ENCODE measurements at places on chromosomes 7 and 10.

- DNase-seq: no peak
These were observed 1189.6 kb downstream of the SORCS1 start for GRCh38 chr10:105974803-105975456.

GRCh38 chr7:38187794-38188440 lies 9.9 kb downstream of the STARD3NL start:
- no peak for DNase-seq

DNA sequence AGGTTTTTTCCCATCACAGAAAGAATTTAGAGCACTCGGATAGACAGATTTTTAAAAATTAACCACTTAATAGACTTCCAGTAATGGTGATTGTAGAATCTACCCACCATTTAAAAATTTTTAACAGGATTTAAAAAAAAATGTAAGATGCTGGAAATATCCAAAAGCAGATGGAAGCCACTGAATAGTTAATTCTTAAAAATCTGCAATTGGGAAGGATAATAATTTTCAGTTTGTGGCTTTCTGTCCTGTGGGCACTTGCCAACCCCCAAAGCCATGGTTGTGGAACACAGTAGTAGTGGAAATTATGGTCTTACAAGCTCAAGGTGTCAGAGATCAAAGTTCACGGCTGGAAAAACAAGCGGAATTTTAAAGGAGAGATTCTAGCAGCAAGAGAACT lies 101.0 kb upstream of the SP4 start:
- DNase-seq: no peak

DNA sequence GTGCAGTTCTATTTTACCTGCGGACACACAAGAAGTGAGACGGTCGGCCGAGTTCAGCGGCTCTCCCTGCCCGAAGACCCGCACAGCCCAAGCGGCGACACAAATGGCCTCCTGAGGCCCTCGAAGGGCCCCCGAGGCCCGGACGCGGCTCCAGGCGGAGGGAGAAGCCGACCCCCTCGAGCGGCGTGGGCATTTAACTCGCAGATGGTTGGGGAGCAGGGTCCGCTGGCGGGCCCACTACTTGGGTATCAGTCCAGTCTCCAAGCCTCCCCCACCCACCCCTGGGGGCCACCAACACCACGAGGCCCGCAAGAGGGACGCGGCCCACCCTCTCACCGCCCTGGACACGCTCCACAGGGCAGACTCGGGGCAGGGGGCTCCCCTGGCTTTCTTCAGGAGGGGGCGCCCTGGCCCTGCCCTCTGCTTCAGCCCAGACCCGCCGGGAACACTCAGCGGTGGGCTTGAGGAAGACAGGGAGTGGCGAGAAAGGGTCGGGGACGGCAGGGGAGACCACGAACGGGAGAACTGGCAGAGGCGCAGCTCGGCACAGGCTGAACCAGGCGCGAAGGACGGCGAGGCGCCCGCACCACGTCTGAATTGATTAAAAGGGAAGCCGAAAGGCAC lies 1.7 kb downstream of the IGF2BP3 start:
- DNase-seq: no peak

DNA sequence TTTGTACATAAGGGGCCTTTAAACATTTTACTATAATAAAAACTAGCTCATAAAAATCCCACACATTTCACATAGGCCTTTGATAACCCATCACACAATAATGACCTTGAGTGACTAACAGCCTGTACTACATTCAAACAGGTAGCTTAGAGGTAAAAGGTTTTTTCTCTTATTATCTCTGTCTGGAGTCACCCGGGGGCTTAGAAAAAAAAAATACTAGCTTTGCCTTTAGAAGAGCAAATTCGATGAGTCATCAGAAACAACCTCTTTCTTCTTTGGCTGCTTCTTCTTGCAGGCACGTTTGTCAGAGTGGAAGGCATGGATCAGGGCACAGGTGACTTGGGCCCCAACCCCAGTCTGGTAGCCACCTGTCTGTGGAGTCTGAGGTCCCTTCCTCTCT lies 43.4 kb upstream of the ADO start:
- DNase-seq: no peak

GRCh38 chr10:20632696-20633095 lies 264.4 kb downstream of the NEBL start:
- DNase-seq: no peak

GRCh38 chr7:5692112-5692844 lies 89.2 kb downstream of the RNF216 start:
- no peak for DNase-seq

GRCh38 chr7:35185908-35186731 lies 67.8 kb downstream of the TBX20 start:
- DNase-seq: no peak

- no peak for DNase-seq
These were observed 494.0 kb downstream of the MAGI2 start for GRCh38 chr7:78959477-78959876.

- no peak for DNase-seq
These were observed 1631.5 kb upstream of the LRRTM3 start for GRCh38 chr10:65294329-65294728.

GRCh38 chr7:8382004-8382730 lies 51.2 kb upstream of the NXPH1 start:
- no peak for DNase-seq

DNA sequence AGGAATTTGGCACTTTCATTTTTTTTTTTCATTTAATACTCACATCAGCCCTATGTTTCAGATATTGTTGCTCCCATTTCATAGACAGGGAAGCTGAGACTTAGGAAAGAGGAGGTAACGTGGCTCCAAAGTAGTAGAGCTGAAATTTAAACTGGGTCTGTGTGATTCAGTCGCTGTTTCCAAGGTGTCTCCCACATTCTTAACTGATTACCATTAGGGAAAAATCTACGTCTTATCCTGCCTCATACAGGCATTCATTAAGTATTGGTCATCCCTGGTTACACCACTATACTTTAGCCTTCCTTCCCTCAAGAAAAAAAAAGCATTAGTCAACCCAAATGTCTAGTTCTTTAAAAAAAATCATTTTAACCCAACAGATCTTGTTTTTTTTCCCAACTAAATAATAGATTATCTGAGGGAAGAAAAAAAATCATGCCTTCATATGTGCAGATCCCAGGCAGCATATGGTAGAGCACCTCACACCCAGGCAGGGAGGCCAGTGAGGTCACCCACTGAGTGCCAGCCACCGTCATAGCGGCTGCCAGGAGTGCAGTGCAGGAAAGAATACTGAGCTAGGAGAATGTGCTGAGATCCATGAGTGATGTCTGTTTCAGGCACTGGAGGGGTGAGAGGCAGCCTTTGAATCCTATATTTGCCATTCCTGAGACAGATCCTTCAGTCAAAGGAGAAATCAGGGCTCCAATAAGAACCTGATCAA lies 59.0 kb upstream of the SORCS3 start:
- no peak for DNase-seq

- DNase-seq: no peak
These were observed 12.6 kb downstream of the PDGFA start for GRCh38 chr7:506921-507622.

DNA sequence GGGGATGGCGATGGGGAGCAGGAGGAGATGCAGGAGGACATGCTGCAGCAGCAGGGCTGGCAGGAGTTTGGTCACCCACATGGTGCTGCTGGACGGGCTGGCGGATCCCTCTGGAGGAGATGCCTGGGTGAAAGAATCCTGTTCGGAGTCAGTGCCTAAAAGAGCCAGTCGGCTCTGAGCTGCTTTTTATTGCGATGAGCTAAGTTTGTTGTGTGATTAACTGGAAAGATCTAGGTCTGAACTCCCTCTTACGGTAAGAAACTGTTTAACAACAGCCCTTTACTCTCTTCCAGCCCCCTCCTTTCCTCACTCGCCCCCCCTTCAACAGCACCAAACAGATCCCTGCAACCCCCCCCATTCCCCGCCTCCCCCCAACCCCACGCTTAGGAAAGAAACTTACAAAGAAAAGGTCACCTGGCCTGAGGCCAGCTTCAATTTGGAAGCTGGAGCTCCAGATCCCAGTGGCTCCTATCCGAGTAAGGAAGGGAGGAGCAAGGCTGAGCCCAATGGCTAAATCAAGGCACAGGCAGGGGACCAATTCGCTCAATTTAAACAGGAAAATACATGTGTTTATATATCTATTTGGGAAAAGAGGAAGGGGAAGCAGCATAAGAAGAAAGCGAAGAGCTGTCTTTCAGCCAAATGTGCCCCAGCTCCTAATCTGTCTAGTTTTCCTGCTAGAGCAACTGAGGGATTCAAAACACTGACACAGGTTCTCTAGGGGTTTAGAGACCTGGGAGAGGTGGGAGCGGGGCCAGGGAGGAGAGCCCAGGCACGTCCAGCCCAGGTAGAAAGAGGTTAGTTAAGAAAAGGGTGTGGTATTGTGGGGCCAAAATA lies at the start of gene HGF:
TSS of gene HGF (minus strand) at position 157 of the 837 bp plus-strand sequence. CDS start at position 81, 76 bp downstream.
- no peak for DNase-seq

GRCh38 chr7:81094952-81095351 lies 176.1 kb upstream of the SEMA3C start:
- DNase-seq: no peak

- no peak for DNase-seq
These were observed 188.0 kb downstream of the GRID1 start for GRCh38 chr10:86178401-86179152.

GRCh38 chr7:120973849-120974248 lies 14.7 kb upstream of the CPED1 start:
- no peak for DNase-seq

- peak; percentile 54 for DNase-seq
These were observed 493 bp downstream of the NT5C2 start for GRCh38 chr10:103192451-103193106.

GRCh38 chr7:48113275-48113674 lies 24.2 kb downstream of the UPP1 start:
- DNase-seq: no peak

DNA sequence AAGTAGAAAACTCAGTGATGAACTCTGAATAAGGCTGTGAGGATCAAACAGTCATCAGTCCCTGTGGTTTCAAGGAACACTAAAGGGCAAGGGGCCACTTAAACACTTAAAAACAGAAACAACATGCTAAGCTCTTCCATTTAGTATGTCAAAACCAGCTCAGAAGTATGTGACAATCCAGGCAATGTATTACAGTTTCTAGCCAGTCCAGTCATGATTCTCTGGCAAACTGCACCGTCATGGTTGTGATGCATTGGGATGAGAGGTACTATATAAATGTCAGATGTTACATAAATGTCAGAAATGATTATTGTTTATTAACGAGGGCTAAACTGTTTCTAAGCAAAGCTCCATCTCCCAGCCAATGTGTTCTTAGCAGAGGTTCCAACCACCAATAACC lies 4.7 kb upstream of the CREB5 start:
- DNase-seq: no peak

Data from stimulated activated CD4-positive, alpha-beta T cell treated with anti-CD3 and anti-CD28 coated beads, Interleukin-12 subunit alpha, Interleukin-12 subunit beta, amount 100 ng/mL, for 24 hours (primary cell).